ENCODE measurements at places on chromosomes 2 and 18. TPM values are rescaled to one million over a fixed set of nuclear protein-coding genes. Genes with fewer than 3 reads are reported as not detected.

The SERPINB13 gene
- total RNA-seq: not detected

The APCDD1 gene
- 0.15 TPM for total RNA-seq

The B3GNT7 gene
- total RNA-seq: not detected

The TMEM163 gene
- 0.08 TPM for total RNA-seq

The TMEM87B gene
- 16.5 TPM for total RNA-seq

The ASB18 gene
- not detected for total RNA-seq

The ARHGAP28 gene
- 7.0 TPM for total RNA-seq

The PIEZO2 gene
- total RNA-seq: 5.3 TPM

The CYP26B1 gene
- total RNA-seq: 2.9 TPM

The SAG gene
- not detected for total RNA-seq

The MEIS1 gene
- 29.5 TPM for total RNA-seq

The FAP gene
- total RNA-seq: 182 TPM

The AFF3 gene
- total RNA-seq: 0.08 TPM

The CAPN13 gene
- total RNA-seq: not detected

The MEP1B gene
- total RNA-seq: 0.12 TPM

The GPBAR1 gene
- not detected for total RNA-seq

The HRH4 gene
- 0.08 TPM for total RNA-seq

The MYOM1 gene
- total RNA-seq: 0.98 TPM

The FAM110C gene
- under 0.01 TPM for total RNA-seq

The CGREF1 gene
- total RNA-seq: 15.8 TPM

The ASAP2 gene
- 18.6 TPM for total RNA-seq

The GPR39 gene
- 0.98 TPM for total RNA-seq

The CNTNAP5 gene
- total RNA-seq: not detected

The ST6GAL2 gene
- 0.47 TPM for total RNA-seq

The EPB41L3 gene
- total RNA-seq: 0.68 TPM

The SP5 gene
- not detected for total RNA-seq

The ANKRD30BL gene
- not detected for total RNA-seq

The SLC9A2 gene
- not detected for total RNA-seq

The SNORC gene
- total RNA-seq: 0.83 TPM

The FBLN7 gene
- total RNA-seq: 4.0 TPM

Measured in smooth muscle cell of the coronary artery (primary cell).